ENCODE measurements at places on chromosomes 3 and 15. TPM values are rescaled to one million over a fixed set of nuclear protein-coding genes. Genes with fewer than 3 reads are reported as not detected.

Gene IL5RA
- not detected for total RNA-seq

Gene TIMP4
- 0.08 TPM for total RNA-seq

Gene SI
- not detected for total RNA-seq

Gene CMTM7
- total RNA-seq = 49.7 TPM

Gene IMPG2
- 0.04 TPM for total RNA-seq

Gene IGDCC3
- not detected for total RNA-seq

Gene ITPKA
- 0.62 TPM for total RNA-seq

Gene MRPL3
- 171 TPM for total RNA-seq

Gene ECE2
- not detected for total RNA-seq

Gene SPTSSB
- 0.23 TPM for total RNA-seq

Gene PSTPIP1
- total RNA-seq = 4.6 TPM

Gene CSTA
- 486 TPM for total RNA-seq

Gene CASR
- not detected for total RNA-seq

Gene EAF2
- total RNA-seq = 0.62 TPM

Gene PDIA5
- total RNA-seq = 33.0 TPM

Gene LIPC
- total RNA-seq = not detected

Gene PCYT1A
- 67.2 TPM for total RNA-seq

Gene SLC22A14
- not detected for total RNA-seq

Gene LAMB2
- 120 TPM for total RNA-seq

Gene GPX1
- 536 TPM for total RNA-seq

Gene OR4F15
- not detected for total RNA-seq

Gene CRABP1
- not detected for total RNA-seq

Gene MSL2
- 12.6 TPM for total RNA-seq

Gene RHOV
- total RNA-seq = 0.65 TPM

Gene LTF
- total RNA-seq = not detected

Gene ELL3
- 2.3 TPM for total RNA-seq

Gene C3orf85
- not detected for total RNA-seq

Gene SNX22
- total RNA-seq = not detected

Gene CAND2
- total RNA-seq = 1.0 TPM

Gene SRP14
- 219 TPM for total RNA-seq

Gene PRSS50
- total RNA-seq = not detected

Gene EXD1
- total RNA-seq = not detected

Gene PLA2G4B
- total RNA-seq = 1.7 TPM

Gene HYKK
- 4.1 TPM for total RNA-seq

Gene B4GALT4
- 32.0 TPM for total RNA-seq

Gene ALPK3
- total RNA-seq = 0.08 TPM

Gene ZNF80
- total RNA-seq = not detected

Gene KCNAB1
- not detected for total RNA-seq

Gene ZNF385D
- total RNA-seq = not detected

Gene STT3B
- 154 TPM for total RNA-seq

Gene ADCY5
- total RNA-seq = 0.08 TPM

Gene ISL2
- 0.11 TPM for total RNA-seq

Gene UROC1
- total RNA-seq = not detected

Gene PTPN23
- 14.7 TPM for total RNA-seq

Gene SGO1
- 2.7 TPM for total RNA-seq

Gene AGBL1
- total RNA-seq = not detected

Gene CPA3
- not detected for total RNA-seq

Gene RASL12
- total RNA-seq = not detected

Gene HCN4
- not detected for total RNA-seq

Gene SCG3
- not detected for total RNA-seq

Gene PAQR5
- total RNA-seq = 0.11 TPM

Gene ADAMTS17
- 0.86 TPM for total RNA-seq

Gene CYP19A1
- not detected for total RNA-seq

Gene UBR1
- 17.6 TPM for total RNA-seq

Gene CHRM5
- total RNA-seq = not detected
